ENCODE measurements at places on chromosomes 2 and 18.
A peak's percentile ranks its signal among the peaks of the same experiment; 100 is the strongest.

- DNase-seq = no peak
Measured at GRCh38 chr2:232009639-232010274, 48.2 kb downstream of the DIS3L2 start.

DNA sequence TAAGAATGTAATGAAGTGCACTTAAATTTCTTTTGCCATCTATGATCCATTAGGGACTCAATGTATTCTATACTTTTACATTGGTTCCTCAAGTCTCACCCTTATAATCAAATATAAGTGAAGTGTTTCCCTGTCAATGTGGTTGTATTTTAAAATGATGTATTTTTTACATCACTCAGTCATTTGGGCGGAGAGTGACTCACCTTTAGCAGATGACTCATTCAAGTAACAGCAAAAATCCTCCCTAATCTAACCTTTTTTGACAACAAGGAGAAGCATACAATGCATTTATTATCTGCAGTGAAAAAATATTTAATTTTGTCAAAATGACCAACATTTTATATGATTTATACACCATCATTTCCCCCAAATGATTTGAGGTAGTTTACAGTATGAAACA is 94.4 kb downstream of the FANCL start:
- DNase-seq = no peak

- DNase-seq = no peak
Measured at GRCh38 chr2:216696751-216697560, 1.6 kb upstream of the IGFBP5 start.

GRCh38 chr2:59174536-59175243 is 933.6 kb upstream of the FANCL start:
- DNase-seq = no peak

GRCh38 chr18:22572341-22572740 is 154.6 kb upstream of the CTAGE1 start:
- DNase-seq = no peak

- DNase-seq = no peak
Measured at GRCh38 chr2:168155046-168155445, 92.3 kb downstream of the STK39 start.

DNA sequence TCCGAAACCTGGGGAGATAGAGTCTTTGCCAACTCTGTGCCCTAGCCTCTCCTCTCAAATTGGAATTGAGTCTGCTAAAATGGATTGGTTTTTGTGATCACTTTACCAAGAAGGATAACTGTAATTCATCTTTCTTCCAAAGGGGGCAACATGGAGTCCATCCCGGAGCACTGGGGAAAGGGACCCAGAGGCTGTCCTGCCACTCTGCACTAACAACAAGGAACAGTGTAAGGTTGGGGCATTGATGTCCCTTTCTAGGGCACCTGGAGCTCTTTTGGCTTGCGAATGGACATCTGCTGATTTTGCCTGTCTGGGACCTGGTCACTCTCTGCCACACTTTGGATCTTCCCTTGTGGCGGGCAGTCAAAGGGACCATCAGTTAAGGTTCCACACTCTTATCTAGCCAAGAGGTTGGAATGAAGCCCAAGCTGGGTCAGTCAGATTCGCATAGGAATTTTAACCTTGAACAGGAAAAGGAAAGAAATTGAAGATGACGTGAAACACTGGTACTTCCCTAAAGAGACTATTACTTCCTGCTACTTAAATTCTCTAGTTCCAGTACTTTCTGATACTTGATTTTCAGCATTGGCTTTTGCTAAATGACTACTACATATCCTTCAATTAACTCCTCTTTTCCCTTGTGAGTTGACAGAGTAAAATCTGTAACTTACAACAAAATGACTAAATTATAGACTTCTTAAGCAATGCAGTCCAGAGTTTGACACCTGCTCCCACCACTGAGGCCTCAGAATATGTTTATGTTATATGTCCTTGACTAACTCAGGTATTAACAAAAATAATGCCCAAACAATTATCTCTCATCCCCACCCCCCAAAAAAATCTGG is 64.7 kb upstream of the KLF7 start:
- no peak for DNase-seq

GRCh38 chr2:71136174-71136573 is 5.7 kb downstream of the MPHOSPH10 start:
- no peak for DNase-seq

GRCh38 chr2:160295519-160296207 is 95.6 kb upstream of the ITGB6 start:
- no peak for DNase-seq

- no peak for DNase-seq
Measured at GRCh38 chr2:198383392-198383791, 579.0 kb downstream of the PLCL1 start.

GRCh38 chr2:78020491-78020890 is 498.3 kb upstream of the LRRTM4 start:
- DNase-seq = no peak

DNA sequence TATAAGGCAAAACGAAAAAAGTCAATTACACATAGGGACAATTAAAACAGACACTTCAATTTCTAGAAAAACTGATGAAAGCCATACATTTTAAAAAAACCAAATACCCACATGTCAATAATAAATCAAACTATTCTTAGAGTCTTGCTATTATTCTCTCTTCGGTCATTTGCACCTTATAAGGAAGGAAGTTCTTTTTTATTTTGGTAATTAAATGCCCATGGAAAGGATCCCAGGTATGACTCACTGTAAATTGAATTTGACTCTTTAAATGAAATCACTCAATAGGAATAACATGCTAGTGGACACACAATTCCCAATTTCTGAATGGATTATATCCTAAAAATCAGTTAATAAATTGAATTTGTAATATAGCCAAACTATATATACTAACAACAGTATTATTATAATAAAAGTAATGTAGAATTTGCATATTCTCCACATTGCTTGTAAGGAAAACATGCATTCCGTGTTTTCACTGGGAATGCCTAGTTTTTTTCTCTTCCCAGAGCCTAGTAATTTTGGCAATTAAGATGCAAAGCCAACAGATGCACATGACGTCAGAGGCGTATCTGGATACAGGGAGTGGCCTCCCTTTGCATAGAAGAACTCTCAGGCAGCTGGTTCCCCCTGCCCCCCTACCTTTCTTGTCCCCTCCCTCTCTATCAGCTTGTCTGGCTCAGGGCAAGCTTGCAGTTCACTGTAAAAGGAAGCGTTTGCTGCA is 153.5 kb upstream of the PGAP1 start:
- no peak for DNase-seq

- no peak for DNase-seq
Measured at GRCh38 chr18:28494151-28494550, 317.2 kb upstream of the CDH2 start.

- peak; percentile 32 for DNase-seq
Measured at GRCh38 chr2:150486539-150487484, 655 bp downstream of the RND3 start.

- no peak for DNase-seq
Measured at GRCh38 chr2:48927355-48927754, 171.8 kb upstream of the LHCGR start.

DNA sequence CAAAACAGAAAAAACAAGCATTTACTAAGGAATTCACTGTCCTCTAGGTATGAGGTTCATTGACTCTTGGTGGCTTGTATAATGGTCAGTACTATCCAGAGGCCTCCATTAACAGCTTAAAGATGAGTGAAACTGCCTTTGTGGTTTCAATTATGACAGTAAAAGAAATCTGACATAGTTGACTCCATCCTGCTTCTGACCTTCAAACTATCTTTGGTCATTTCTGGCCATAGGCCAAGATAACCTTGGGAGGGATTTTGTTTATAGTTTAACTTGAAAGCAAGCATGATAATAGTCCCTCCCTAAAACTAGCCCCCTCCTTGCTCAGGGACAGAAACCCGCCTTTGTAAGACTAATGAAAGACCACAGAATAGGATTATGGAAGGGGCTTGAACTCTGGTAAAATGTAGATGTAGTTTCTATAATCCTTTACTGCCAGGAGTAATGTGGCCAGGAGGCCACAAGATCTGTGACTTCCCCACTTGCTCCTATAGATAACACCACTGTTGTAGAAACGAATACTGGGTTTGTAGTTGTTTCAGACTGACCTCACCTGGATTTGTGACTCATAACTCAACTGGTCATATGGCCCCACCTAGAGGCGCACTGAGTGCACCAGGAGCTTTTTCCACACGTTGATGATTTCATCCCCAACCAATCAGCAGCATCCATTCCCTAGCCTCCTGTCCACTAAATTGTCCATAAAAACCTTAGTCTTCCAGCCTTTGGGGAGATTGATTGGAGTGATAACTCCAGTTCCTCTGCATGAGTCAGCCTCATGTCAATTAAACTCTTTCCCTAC is 8.6 kb upstream of the PLEKHM3 start:
- no peak for DNase-seq

DNA sequence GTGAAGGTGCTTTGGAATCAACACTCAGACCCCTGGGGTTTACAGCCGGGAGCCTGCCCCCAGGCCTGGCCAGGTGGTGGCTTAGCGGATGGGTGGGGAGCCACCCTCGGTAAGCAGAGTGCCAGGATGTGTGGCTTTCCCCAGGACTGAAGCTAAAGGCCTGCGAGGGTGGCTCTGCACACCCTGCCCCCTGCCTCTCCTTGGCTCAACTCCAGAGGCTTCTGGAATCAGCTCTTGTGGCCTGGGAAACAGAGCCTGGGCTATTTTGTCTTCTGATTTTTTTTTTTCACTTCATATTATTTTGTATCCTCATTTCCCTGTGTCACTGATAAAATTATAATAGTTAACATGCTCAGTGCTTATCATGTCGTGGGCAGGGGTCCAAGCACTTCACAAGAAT is 79.8 kb downstream of the RHOB start:
- DNase-seq = no peak

GRCh38 chr2:174493549-174494331 is 6.9 kb upstream of the GPR155 start:
- no peak for DNase-seq

GRCh38 chr18:12883372-12883683 is 709 bp downstream of the PTPN2 start:
- peak; percentile 57 for DNase-seq

DNA sequence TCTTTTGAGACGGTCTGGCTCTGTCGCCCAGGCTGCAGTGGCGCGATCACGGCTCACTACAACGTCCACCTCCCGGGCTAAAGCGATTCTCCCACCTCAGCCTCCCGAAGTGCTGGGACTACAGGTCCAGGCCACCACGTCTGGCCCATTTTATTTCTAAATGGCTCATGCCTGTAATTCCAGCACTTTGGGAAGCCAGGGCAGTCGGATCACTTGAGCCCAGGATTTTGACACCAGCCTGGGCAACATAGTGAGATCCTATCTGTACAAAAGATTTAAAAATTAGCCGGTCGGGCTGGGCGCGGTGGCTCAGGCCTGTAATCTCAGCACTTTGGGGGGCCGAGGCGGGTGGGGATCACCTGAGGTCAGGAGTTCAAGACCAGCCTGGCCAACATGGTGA is 26.4 kb upstream of the EFHD1 start:
- no peak for DNase-seq

All from hepatic stellate cell (primary cell).